ENCODE measurements at places on chromosomes 4 and X.

DNA sequence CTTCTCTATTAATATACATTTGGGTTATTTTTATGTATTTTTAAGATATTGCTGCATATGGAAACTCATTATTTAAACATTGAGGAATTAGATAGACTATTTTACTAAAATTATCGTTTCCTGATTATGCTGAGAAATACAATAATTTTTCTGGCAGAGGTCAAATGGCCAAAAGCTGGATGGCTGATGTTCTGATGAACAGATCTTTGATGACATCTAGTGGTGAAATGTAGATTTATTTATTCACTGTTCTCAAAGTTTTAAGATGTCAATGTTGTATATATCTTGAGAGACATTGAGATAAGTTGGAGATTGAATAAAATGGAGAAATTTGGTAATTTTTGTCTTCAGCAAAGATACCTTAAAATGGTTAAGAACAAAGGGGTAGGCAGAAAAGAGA lies 96.2 kb downstream of the UGT8 start:
- peak; percentile 3 for DNase-seq

- no peak for DNase-seq
Observed at GRCh38 chr4:115515366-115515765, 401.9 kb upstream of the NDST4 start.

- no peak for DNase-seq
Observed at GRCh38 chr4:147516133-147516532, 35.2 kb downstream of the EDNRA start.

GRCh38 chrX:118220509-118220908 lies 103.9 kb upstream of the KLHL13 start:
- no peak for DNase-seq

- DNase-seq, result no peak
Observed at GRCh38 chr4:130486186-130486585, 1390.2 kb downstream of the C4orf33 start.

GRCh38 chr4:155377276-155377675 lies 511 bp upstream of the MAP9 start:
- DNase-seq, result peak; percentile 6

DNA sequence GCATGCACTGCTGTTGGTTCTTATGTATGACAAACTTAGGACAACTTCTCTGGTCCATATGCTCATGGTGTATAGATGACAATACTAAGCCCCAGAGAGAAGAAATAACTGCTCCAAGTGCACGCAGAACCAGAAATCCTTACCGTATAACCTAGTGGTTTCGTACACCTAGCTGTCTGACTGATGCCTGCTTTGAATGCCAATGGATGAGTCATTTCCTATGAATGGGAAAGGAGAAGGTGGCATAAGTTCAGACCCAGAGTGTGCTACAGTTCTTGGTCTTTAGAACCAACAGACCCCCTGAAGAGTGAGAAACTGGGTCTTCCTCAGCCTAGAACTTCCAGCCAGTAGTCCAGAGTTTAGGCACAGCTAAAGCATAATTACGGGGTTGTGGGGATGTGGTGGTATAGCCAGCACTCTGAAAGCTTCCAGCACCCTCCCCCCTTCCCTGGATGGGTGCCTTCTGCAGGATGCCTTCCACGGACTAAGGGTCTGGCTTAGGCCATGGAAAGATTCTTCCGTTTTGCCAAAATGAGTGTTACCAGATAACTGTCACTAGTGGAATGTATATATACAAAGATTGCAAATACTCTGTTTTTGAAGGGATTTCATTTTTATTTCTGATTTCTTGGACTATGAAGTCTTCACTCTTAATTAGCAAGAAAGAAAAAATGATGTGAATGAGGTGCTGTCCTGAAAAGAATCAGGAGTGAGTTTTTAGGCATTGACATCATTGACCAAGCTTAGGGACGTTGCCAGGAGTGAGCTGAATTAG lies 84.6 kb upstream of the PACRGL start:
- no peak for DNase-seq

DNA sequence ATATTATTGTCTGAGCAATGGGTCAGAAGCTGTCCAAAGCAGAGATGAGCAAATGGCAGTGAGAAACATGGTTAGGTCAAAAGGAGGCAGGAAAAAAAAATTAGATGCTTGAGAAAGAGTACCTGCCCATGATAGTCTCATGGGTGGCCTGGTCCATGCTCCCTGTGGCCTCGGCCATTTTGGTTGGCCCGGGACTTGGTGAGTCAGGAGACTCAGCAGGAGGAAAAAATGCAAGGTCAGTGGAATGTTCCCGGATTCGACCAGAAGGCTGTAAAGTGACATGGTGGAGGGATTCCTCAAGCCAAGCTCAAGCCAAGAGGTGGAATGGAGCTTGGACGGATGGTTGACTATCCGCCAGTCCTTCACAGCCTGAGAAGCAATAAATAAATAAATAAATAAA lies 236.7 kb downstream of the ASMT start:
- DNase-seq, result no peak

- DNase-seq, result no peak
Observed at GRCh38 chr4:3614731-3614980, 82.4 kb upstream of the LRPAP1 start.

GRCh38 chr4:164977243-164978164 lies at the start of gene TRIM61:
TRIM61 (minus strand) TSS chr4:164977657; CDS start chr4:164970002, 7,655 bp downstream.
- DNase-seq, result peak; percentile 47
